ENCODE measurements at places on chromosomes 3 and 15. TPM values are rescaled to one million over a fixed set of nuclear protein-coding genes. Genes with fewer than 3 reads are reported as not detected.

The PLSCR5 gene
- not detected for total RNA-seq

The LCMT2 gene
- total RNA-seq = 7.1 TPM

The EAF2 gene
- total RNA-seq = 8.8 TPM

The CCRL2 gene
- total RNA-seq = not detected
